H9 (cell line): ENCODE measurements at places on chromosomes 6 and 20.

DNA sequence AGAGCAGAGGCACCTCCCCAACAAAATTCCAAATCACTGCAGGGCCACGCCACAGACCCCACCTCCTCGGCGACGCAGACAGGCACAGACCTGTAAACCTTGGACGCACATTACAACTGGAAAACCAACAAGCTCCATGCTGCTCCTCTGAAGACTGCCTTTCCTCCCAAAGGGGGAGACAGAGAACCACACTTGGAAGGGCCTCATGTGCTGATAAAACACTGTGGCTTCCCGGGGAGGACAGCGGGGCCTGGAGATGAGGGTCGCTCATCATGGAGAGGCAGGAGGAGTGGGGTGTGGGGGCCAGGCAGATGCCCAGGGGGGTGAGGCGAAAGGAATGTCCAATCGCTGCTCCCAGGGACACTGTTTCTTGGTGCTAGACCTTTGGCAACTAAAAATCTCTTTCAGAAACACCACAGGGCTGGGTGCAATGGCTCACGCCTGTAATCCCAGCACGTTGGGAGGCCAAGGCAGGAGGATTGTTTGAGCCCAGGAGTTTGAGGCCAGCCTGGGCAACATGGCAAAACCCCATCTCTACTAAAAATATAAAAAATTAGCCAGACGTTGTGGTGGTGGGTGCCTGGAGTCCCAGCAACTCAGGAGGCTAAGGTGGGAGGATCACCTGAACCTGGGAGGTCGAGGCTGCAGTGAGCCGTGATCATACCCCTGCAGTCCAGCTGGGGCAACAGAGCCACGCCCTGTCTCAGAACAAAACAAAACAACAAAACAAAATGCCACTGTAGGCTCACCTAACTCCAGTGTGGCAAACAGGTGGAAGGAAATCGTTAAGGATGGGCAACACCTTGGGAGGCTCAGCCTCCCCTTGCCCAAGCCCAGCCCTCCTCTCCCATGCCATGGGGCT, 53.8 kb downstream of the ABHD12 start:
- no peak overlapping the region for H3K4me3 ChIP-seq
- no peaks in the 10 kb centered on the region for H3K27me3 ChIP-seq
- H3K27ac ChIP-seq: no peak overlapping the region
- peaks cover 14% of the 10 kb centered on the region for H3K36me3 ChIP-seq
- peak; percentile 66 for DNase-seq

DNA sequence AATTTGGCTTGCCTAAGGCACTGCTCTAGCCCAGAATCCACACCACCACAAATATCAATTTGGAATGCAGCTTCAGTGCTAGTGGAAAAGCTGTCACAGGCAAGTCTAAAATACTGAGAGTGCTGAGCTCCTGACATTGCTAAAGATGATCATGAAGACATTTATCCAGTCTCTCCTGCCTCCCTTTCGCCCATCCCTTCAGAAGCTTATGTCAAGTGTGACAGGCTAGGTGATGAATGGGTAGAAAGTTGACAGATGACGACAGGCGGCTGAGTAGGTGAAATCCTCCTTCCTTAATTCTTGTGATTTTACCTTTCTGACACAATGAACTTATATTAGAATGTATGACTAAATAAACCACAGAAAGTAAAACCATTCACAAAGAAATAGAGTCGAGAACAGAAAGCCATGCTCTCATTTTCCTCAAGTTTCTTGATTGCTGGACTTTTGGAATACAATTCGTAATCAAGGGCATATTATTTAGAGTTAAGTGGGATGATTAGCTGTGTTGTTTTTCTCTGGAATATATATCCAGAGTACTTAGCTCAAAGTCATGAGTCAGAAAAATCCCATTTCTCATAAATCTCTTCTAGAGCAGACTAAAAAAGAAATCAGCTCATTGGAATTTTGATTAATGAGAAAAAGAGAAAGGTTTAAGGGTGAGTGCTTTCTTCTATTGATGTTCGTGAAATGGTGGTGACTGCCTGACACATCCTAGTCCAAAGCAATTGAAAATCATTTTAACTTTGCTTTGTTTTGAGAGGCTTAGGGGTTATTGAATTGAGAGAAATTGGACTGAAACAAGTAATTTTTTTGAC, 1228.2 kb upstream of the CITED2 start:
- no peak overlapping the region for H3K27ac ChIP-seq
- H3K4me1 ChIP-seq: no peaks in the 10 kb centered on the region
- no peaks in the 10 kb centered on the region for H3K36me3 ChIP-seq
- no peak overlapping the region for H3K4me3 ChIP-seq

DNA sequence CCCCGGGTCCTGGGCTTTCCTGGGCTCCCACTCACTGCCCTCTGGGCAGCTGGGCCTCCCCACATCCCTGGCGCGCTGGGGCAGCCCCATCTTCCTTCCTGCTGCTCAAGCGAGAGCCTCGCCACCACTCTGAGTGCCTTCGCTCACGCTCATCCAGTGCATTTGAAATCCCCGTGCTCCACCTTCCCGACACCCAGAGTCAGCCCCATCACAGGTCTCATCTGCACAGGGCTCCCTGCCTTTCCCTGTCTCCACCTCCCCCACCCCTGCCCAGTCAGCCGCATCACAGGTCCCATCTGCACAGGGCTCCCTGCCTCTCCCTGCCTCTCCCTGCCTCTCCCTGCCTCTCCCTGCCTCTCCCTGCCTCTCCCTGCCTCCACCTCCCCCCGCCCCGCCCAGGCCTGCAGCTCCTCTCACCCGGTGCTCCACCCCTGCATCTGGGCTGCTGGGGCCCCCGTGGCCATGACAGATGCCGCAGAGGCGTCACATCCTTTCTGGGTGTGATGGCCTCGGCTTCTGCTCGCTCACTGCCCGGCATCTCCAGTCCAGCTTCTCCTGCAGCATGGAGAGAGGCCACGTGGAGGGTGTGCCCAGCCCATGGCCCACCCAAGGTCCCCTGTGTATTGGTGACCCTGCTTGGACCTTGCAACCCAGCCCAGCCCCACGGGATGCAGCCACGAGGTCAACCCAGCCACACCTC, 9.0 kb upstream of the BHLHE23 start:
- H3K27me3 ChIP-seq: no peaks in the 10 kb centered on the region
- H3K4me1 ChIP-seq: no peaks in the 10 kb centered on the region; the same call in 1 of the 2 replicates
- no peak for DNase-seq
- H3K36me3 ChIP-seq: peaks cover 13% of the 10 kb centered on the region
- no peak overlapping the region for H3K27ac ChIP-seq

DNA sequence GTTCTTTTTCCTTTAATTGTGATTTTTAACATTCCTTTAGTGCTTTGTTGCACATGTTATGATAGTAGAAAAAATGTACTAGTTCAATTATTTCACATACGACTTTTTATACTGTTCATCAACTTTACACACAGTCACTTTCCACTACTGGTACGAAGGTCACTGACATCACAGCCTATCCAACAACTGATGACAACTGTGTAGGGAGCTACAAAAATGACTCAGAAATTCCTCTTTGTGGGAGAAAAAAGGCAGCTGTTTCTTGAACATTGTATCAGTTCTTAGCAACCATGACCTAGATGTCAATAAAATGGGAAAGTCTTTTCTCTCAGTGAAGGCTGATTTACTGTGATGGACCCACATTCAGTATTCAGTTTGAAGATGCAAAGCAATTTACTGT, 7.0 kb upstream of the ID4 start:
- H3K4me3 ChIP-seq: no peak overlapping the region
- no peak for DNase-seq
- H3K4me1 ChIP-seq: no peaks in the 10 kb centered on the region
- H3K27me3 ChIP-seq: peaks cover 2% of the 10 kb centered on the region; the same call in 1 of the 2 replicates
- H3K27ac ChIP-seq: no peak overlapping the region
- no peaks in the 10 kb centered on the region for H3K36me3 ChIP-seq
